Stomach (tissue), 19 donors: ENCODE measurements at places on chromosomes 3 and 15. TPM values are rescaled to one million over a fixed set of nuclear protein-coding genes. Genes with fewer than 3 reads are reported as not detected.

The MEX3B gene
- not detected for total RNA-seq

The ZBTB20 gene
- total RNA-seq: 40.8 TPM

The ZNF385D gene
- total RNA-seq: 1.3 TPM

The MYZAP gene
- not detected for total RNA-seq

The GUCA1C gene
- total RNA-seq: not detected

The NUDT16 gene
- total RNA-seq: 22.3 TPM

The GNAT1 gene
- total RNA-seq: not detected

The GOLGA8T gene
- not detected for total RNA-seq

The CAND2 gene
- under 0.01 TPM for total RNA-seq

The TMEM40 gene
- not detected for total RNA-seq

The TNFAIP8L3 gene
- total RNA-seq: 0.58 TPM

The GLT8D1 gene
- 19.8 TPM for total RNA-seq

The MKRN3 gene
- not detected for total RNA-seq

The CD200R1 gene
- total RNA-seq: 19.3 TPM

The CASR gene
- 0.37 TPM for total RNA-seq

The INSYN1 gene
- 39.7 TPM for total RNA-seq

The CMTM8 gene
- not detected for total RNA-seq

The KLHL6 gene
- total RNA-seq: 0.58 TPM

The ST8SIA2 gene
- total RNA-seq: 1.1 TPM

The PTPN23 gene
- 26.3 TPM for total RNA-seq

The SORD gene
- total RNA-seq: 5.5 TPM

The CDHR4 gene
- 0.73 TPM for total RNA-seq

The PROS1 gene
- 20.1 TPM for total RNA-seq

The SAMMSON gene
- total RNA-seq: 2.6 TPM

The CALML4 gene
- total RNA-seq: 7.6 TPM

The SPINK8 gene
- not detected for total RNA-seq

The PP2D1 gene
- not detected for total RNA-seq

The PRICKLE2 gene
- total RNA-seq: 10.7 TPM

The ROPN1 gene
- not detected for total RNA-seq

The DNAJC17 gene
- total RNA-seq: 20.1 TPM

The PLCB2 gene
- total RNA-seq: 11.7 TPM

The ANKRD63 gene
- not detected for total RNA-seq

The ALDH1A3 gene
- 58.9 TPM for total RNA-seq

The AGBL1 gene
- total RNA-seq: not detected

The TMCC1 gene
- total RNA-seq: 24.6 TPM

The HHATL gene
- total RNA-seq: not detected
